ENCODE measurements at places on chromosomes 12 and 14.
A peak's percentile ranks its signal among the peaks of the same experiment; 100 is the strongest.

DNA sequence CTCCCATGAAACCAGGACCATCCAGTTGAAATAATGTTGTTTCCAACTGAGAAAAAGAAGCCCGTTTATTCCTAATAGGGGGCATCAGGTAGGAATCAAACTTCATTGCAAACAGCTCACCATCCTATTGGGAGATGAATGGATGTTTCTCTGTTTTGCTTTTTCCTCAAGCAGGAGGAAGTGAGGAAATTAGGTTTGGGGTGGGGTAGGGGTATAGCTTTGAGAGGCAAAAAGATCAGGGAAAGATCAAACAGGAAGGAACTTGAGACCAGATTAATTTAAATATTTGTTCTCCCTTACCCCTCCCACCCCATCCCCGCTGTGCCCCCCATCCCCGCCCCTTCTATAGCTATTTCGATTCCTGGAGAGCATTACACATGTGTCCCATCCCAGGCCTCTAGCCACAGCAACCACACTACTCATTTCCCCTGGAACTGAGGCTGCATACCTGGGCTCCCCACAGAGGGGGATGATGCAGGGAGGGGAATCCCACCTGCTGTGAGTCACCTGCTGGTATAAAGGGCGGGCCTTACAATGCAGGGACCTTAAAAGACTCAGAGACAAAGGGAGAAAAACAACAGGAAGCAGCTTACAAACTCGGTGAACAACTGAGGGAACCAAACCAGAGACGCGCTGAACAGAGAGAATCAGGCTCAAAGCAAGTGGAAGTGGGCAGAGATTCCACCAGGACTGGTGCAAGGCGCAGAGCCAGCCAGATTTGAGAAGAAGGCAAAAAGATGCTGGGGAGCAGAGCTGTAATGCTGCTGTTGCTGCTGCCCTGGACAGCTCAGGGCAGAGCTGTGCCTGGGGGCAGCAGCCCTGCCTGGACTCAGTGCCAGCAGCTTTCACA is at the start of gene IL23A:
Gene IL23A, plus strand, starts transcription at position 577 of the 850 bp plus-strand sequence. Its CDS starts 161 bp downstream, at position 738.
- peak; percentile 73 for DNase-seq

DNA sequence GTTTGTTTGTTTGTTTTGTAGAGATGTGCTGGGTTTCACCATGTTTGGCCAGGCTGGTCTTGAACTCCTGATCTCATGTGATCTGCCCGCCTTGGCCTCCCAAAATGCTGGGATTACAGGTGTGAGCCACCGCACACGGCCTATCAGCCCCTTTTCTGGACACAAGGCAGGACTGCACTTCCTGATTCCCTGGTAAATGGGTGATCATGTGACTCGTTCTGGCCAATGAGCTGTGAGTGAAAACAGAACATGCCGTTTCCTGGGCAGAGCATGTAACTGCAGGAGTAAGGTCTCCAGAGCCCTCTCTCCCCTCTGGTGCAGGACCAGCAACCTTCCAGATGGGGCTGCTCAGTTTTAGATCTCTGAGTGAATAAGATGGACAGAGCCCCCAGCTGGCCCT is 92.7 kb downstream of the ITPK1 start:
- DNase-seq: no peak

DNA sequence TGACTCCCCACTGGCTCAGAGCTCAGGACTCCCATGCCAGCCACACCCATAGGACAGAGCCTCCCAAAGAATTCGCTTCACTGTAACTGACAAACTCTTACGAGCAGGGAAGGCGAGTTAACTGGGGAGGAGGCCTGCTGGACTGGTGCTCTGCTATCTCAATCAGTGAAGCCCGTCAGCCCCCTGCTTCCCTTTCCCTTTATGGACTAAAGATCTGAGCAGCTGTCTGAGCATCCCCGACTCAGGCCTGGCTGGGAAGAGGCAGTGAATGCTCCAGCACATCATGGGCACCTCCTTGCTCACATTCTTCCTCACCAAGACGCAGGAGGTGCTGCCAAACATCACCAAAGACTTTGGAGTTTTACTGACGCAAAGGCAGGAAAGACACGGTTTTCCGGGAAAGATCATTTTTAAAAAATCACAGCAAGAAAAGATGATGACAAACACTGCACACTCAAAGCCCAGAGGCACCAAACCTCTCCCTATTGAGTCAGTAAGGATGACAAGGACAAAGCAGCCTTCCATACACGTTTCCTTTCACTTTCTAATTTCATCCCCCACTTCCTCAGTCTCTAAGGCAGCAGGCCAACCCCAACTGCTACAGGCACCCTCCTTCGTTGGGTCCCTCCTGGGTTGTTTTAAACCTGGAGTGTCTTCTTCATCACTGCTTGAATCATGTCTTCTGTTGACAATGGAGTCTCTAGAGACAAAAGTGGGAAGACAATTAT is 45.0 kb upstream of the P2RX7 start:
- DNase-seq: no peak

DNA sequence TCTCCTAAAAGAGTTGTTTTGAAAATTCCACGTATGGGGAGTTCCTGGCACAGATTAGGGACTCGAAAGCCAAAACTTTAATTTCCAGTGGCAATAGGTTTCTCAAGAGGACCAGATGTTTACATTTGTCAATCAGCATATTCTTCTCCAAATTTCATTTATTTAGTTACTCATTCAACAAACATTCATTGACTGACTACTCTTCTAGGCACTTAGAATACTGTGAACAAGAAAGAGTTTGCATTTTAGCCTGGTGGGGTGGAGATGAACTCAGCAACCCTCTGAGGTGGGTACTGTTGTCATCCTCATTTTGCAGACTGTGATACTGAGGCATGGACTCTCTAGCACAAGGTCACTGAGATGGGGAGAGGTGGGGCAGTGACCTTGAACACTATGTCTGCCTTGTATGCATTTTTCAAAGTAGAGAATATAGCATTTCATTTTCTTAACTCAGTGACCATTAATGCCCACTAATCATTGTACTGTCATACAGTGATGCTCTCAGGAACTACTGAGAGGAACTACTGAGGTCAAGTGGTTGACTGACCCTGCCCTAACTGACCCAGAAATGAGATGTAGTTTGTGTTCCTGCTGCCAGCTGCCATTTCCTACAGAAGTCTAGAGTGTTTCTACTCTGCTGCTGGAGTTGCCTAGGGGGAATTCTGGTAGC is 2.2 kb downstream of the L3HYPDH start:
- no peak for DNase-seq

DNA sequence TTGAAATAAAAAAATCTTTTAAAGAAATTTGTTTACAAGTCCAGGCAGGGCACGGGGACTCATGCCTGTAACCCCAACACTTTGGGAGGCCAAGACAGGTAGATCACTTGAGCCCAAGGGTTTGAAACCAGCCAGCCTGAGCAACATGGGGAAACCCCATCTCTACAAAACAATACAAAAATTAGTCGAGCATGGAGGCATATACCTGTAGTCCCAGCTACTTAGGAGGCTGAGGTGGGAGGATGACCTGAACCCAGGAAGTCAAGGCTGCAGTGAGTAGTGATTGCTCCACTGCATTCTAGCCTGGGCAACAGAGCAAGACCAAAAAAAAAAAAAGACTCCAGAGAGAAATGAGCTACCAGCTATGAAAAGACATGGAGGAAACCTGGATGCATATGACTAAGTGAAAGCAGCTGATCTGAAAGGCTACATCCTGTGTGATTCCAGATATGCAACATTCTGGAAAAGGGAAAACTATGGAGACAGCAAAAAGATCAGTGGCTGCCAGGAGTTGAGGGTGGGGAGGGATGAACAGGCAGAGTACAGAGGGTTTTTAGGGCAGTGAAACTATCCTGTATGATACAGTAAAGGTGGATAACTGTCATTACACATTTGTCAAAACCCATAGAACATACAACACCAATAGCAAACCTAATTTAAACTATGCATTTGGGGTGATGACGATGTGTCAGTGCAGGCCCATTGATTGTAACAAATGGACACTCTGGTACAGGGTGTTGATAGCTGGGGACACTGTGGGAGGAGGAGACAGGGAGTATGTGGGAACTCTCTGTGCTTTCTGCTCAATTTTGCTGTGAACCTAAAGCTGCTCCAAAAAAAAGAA is 59.9 kb downstream of the PRKAB1 start:
- DNase-seq: no peak

DNA sequence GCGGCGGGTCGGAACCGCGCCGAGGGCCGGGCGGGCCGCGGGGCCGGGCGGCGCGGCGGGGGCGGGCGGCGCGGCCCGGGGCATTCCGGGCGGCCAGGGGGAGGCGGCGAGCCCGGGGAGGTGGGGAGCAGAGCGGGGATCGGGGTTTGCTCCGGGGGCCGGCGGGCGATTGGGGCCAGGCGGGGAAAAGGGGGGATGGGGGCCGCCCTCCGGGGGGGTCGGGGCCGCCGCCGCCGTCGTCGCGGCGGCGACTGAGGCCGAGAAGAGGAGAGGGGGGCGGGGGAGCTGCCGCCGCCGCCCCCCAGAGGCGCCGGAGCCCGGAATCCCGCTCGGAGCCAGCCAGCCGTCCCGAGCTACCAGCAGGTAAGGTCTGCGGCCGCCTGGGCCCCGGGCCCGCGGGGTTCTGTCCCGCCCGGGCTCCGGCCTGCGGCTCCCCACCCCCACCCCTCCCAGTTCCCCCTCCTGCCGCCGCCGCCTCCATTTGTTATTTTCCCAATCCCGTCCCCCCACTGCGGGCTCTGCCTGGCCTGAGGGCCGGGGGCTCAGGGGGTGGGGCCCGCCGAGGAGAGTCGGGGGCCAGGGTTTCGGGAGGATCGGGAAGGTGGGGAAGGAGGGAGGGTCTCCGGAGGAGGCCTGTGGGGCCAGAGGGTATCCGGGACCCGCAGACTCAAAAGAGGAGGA is 403 bp downstream of the ATN1 start:
- DNase-seq: no peak

DNA sequence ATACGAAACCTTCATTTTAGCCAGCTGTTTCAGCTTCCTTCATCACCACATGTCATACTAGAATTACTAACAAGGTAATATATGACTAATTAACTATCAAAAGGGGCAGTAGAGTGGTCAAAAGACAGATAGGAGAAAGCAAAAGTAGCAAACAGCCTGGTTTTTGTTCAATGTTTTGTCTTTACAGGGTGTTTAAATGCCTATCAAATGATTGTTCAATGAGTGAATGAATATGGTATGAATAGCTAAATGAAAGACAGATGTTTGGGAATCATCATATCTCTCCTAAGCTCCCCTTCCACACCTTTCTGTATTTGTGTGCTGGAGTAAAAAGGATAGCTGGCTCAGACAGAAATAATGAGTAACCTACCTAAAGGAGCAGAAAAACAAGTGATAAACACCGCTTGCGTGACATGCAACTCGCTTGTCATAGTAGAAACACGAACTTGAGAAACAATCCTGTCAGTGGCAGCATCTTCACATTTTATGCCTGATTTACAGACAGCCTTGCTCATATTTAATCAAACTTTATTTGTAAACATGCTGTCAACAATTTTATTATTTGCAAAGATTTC is 34.2 kb downstream of the ABCC9 start:
- no peak for DNase-seq
